ENCODE measurements at places on chromosomes 2 and 18. TPM values are rescaled to one million over a fixed set of nuclear protein-coding genes. Genes with fewer than 3 reads are reported as not detected.
A peak's percentile ranks its signal among the peaks of the same experiment; 100 is the strongest.

DNA sequence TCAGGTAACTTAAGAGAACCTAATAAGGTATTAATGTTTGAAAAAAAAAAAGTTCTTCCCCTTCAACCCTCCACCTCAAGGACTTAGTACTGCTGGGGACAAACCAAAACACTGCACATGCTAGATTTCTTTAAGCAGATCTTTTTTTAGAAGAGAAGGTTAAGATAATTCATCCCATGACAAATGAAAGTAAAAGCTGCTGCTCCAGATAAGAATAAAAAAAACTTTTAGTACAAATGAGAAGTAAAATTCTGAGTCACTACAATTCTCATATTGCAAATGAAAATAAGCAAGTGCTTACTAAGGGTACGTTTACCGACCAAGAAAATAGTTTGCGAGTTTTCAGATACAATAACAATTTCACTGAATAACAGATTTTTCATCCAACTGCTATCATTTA lies 8.9 kb downstream of the STAM2 start:
- H3K27ac ChIP-seq: peak overlapping the region; percentile 68
- DNase-seq: no peak
- no peaks in the 10 kb centered on the region for H3K36me3 ChIP-seq
- H3K4me1 ChIP-seq: peaks cover 36% of the 10 kb centered on the region

The DSG4 gene
- total RNA-seq: not detected

DNA sequence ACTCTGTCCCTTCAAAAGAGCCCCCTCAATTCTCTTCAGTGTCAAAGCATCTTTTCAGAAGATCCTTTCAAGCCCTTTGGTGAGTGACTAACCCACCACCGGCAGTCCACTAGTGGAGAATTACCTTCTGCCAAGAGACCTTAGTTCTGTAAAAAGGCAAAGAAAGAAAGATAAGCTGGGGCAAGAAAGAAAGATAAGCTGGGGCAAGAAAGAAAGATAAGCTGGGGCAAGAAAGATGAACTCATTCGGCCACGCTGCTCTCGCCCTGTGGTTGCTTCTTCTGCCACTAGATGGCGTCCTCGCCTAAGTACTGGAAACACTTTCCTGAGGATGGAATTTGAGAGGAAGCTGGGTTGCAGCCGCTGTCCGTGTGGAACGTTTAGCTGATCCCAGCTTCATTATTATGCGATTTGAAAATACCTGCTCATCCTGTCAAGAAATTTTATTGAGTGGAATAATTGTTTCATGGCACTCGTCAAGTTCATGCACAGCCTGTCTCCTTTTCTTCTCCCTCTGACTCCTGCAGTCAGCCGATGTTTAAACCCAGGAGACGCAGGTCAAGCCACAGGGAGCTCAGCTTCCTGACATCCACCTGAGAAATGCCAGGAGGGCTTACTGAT lies 17.3 kb upstream of the ANXA4 start:
- no peaks in the 10 kb centered on the region for H3K36me3 ChIP-seq
- H3K27ac ChIP-seq: no peak overlapping the region
- peak overlapping the region; percentile 55 for H3K4me3 ChIP-seq
- no peaks in the 10 kb centered on the region for H3K27me3 ChIP-seq

- H3K4me1 ChIP-seq: no peaks in the 10 kb centered on the region
- peak; percentile 52 for DNase-seq
- no peaks in the 10 kb centered on the region for H3K36me3 ChIP-seq
- no peak overlapping the region for H3K27ac ChIP-seq
These were observed 1.5 kb upstream of the KLHL30 start for GRCh38 chr2:238136820-238137537.

- H3K4me1 ChIP-seq: no peaks in the 10 kb centered on the region
- no peak overlapping the region for H3K4me3 ChIP-seq
- H3K36me3 ChIP-seq: no peaks in the 10 kb centered on the region
- no peaks in the 10 kb centered on the region for H3K27me3 ChIP-seq
- no peak for DNase-seq
These were observed 10.7 kb upstream of the DSG3 start for GRCh38 chr18:31436825-31437224.

The GBX2 gene
- total RNA-seq: not detected

Measured in natural killer cell treated with Interleukin-12 subunit alpha and Interleukin-12 subunit beta and Interleukin-15 and Interleukin-18, amount 100 ng/mL, for 72 hours (primary cell).